ENCODE measurements at places on chromosomes 7 and 10. TPM values are rescaled to one million over a fixed set of nuclear protein-coding genes. Genes with fewer than 3 reads are reported as not detected.

- DNase-seq = no peak
Measured at GRCh38 chr10:129951101-129951969, 12.7 kb downstream of the EBF3 start.

- no peak for DNase-seq
Measured at GRCh38 chr10:14032406-14032998, 298.2 kb downstream of the FRMD4A start.

DNA sequence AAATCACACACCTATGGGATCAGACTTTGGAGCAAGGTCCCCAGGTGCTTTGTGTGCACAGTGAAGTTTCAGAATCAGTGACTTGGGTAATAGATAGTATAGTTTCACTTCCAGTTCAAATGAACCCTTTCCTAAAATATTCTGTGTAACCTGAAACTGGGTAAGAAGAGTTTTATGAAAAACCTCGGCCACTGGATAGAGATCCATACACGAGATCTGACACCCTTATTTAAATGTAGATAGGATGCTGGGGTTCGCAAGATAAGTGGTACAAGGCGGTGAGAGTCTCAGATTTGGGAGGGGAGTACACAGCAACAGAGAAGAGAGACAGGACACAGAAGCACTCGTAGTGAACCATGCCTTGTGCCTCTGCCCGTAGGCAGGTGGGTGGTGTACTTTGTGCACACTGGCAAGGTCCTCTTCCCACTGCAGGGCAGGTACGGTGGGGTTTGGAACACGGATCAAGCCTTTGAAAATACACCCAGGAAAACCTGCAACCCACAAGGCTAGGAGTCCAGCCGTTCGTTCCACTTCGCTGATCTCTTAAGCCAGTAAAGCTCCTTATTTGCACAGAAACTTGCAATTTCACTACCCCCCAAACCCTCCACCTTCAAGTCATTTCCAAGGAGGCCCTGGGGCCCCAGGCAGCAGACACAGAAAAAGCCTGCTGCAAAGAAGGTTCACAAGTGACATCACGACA, 162.8 kb downstream of the USP6NL start:
- DNase-seq = no peak

MMD2 gene
- total RNA-seq = not detected

GRCh38 chr7:96377399-96377798, 55.5 kb upstream of the SLC25A13 start:
- DNase-seq = no peak

- no peak for DNase-seq
Measured at GRCh38 chr10:93757136-93757535, 600 bp upstream of the LGI1 start.

GRCh38 chr7:50270531-50271018, 33.9 kb upstream of the IKZF1 start:
- DNase-seq = no peak

C10orf53 gene
- total RNA-seq = not detected

- no peak for DNase-seq
Measured at GRCh38 chr10:22717728-22718127, 3.4 kb upstream of the PIP4K2A start.

DNA sequence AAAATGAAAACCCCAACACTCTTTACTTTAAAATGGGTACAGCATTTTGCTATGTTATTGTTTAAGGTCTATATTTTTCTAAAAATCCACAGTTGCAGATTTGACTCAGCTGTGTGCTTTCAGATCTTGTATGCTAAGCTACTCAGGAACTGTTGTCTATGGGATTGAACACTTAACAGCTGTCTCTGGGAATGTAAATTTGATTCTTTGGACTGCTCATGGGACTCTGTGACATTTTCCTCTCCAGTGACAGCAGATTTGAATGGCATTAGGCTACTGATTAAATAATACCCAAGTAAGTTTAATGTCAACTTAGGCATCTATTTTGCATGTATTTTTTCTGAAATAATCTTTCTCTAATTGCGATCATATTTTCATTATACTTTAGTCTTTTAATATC, 1.7 kb upstream of the CD36 start:
- DNase-seq = no peak

GRCh38 chr7:20197837-20198236, 19.3 kb downstream of the MACC1 start:
- no peak for DNase-seq

DNA sequence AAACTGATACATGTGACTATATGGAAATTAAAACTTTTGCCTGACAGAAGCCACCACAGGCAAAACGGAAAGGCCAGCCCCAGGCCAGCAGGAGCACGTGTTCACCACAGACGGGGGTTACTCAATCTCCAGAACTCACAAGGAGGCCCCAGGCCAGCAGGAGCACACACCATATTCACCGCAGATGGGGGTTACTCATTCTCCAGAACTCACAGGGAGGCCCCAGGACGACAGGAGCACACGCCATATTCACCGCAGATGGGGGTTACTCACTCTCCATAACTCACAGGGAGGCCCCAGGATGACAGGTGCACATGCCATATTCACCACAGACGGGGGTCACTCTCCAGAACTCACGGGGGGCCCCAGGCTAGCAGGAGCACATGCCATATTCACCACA, 61.5 kb downstream of the NKX6-2 start:
- no peak for DNase-seq

DNA sequence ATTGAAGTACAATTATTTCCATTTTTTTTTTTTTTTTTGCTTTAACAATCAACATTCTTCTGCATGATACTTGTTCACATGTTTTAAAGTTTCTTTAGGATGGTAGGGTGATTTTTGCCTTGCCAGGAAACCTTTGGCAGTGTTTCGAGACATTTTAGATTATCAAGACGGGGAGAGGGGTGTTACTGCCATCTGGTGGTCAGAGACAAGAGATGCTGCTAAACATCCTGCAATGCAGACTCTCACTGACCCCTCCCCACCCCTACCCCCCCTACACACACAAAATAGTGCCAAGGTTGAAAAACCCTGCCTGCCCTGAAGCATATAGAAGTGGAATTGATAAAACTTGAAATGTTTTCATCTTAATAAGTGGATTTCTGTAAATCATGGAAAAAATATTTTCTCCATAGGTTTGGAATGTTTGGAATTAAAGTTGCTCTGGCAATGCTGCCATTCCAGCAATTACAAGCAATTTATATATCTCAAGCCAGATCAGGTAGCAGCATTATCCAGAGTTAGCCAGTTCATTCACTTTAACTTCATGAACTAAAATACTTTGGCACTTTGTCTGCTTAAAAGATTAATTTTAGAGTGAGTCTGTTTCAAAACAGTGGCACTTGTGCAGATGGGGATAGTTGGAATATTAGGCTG, 62.1 kb downstream of the SDHAF3 start:
- no peak for DNase-seq

ICA1 gene
- 41.2 TPM for total RNA-seq

DNA sequence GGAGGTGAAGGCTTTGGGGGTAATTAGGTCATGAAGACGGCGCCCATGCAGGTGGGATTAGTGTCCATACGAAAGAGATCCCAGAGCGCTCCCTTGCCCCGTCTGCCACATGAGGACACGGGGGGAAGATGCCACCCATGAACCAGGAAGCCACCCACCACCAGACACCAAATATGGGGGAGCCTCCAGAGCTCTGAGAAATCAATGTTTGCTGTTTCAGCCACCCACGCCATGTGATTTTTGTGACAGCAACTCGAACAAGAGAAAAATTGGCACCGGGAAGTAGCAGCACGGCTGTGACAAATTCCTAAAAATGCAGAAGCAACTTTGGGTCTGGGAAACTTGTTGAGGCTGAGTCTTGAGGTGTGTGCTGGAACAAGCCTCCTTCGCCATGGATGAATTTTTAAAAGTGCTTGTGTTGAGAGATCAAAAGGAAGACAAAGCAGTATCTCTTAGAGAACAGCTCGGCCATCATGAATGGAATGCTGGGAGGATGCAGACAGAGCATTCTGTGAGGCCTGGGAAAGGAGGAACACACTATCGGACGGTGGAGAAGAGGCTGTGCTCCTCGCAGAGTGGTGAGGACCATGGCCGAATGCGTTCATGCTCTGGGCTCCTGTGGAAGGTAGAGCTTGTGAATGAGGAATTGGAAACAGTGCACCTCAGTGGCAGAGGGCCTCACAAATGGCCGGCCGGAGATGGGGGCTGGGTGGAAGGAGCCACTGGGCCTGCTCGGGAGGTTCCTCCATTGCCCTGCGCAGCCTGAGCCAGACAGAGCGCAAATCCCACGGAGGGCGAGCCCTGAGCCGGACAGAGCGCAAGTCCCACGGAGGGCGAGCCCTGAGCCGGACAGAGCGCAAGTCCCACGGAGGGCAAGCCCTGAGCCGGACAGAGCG, 277.5 kb downstream of the PTPRN2 start:
- DNase-seq = no peak

DNA sequence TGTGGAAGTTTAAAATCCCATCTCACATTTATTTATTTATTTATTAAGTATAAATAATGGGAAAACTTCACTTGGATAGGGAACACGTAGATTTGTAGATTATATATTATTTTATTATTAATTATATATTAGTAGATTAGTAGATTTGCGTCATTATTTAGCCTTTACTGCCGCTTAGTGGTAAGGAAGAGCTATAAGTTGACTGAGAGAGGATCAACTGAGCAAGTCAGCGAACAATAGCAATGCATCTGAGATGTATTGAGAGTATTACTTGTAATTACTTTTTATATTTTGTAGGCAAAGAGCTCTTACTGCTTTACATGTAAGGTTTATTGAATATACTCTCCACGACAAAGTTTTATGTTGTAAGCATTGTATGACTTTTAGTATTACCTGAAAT, 244.5 kb upstream of the ANKRD30A start:
- no peak for DNase-seq

GRCh38 chr7:156196649-156197048, 384.4 kb upstream of the SHH start:
- no peak for DNase-seq

GRCh38 chr10:90741926-90742565, 115.8 kb downstream of the HTR7 start:
- no peak for DNase-seq

Measured in pancreas (tissue), 10 donors.